Activated naive CD8-positive, alpha-beta T cell treated with anti-CD3 and anti-CD28 coated beads, Interleukin-2, amount 50 U/mL, for 16 hours (primary cell): ENCODE measurements at places on chromosomes 5 and 9.

DNA sequence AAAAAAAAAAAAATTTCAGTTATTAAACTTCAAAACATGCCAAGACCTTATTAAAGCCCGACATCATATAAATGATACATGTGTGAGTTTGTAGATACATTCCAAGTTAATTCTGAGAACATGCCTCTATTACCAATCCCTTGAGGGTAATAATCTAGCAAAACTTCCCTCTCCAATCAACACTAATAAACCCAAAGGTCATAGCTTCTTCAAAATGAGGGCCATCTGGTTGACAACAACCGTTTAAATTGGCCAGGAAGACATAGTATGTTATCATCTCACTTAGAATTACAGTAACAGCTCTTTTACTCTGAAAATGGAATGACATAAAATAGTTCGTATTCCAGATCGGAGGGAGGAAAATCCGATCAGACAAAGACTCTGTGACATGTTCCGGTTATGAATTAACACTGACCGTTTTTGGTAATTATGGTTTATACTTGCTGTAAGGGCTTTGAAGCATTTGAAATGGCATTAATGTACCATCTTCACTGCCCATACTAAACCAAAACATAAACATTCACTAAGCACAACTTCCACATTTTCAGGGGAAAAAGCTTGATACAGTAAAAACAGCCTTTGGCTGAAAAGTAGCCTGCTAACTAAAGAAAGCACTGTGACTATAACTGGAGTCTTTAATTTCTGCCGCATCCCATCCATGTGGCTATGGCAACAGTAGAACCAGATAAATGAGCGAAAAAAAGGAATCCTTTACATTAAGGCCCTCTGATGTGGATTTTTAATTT, 50.3 kb downstream of the ANKH start:
- DNase-seq = no peak

- no peak for DNase-seq
Observed at GRCh38 chr5:149816661-149817060, 86.6 kb downstream of the PPARGC1B start.

GRCh38 chr5:176578391-176578808, 29.3 kb downstream of the CDHR2 start:
- no peak for DNase-seq

DNA sequence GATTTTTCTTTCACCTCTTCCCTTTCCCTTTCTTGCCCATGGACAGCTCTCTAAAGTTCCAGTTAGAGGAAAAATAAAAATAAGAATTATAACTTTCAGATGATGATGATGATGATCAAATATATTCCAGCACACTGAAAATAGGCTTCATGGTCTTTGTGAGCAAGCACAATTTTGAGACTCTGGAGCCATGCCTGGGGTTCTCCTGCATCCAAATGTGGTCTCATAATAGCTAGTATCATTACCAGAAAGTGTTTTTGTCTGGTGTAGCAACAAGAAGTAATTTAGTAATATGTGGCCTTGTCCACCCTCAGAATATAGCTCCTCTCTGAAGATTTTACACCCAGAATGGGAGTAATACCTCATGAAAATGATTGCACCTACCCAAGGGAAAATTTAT, 150.4 kb downstream of the SNCAIP start:
- DNase-seq = no peak

- DNase-seq = no peak
Observed at GRCh38 chr5:31537851-31538250, 5.8 kb downstream of the C5orf22 start.

DNA sequence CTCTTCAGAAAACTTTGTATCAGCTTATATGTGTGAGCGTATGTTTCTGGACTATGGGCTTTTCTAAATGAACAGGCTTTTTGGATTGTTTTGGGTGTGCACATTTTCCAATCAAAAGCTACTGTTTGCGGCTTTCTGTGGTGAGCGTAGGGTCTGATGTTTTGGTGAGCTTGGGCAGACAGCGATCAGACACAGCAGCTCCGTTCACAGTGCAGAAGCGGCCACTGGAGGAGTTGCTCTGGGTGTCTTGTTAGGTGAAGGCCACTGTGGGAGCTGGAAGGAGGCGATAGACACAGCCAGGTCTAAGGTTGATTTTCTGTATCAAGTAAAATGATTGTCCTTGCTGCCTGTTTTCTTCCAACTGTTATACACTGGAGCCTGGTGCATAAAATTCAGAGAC, 11.1 kb downstream of the PRRC2B start:
- no peak for DNase-seq

- no peak for DNase-seq
Observed at GRCh38 chr9:3850098-3850497, 324.3 kb upstream of the RFX3 start.

DNA sequence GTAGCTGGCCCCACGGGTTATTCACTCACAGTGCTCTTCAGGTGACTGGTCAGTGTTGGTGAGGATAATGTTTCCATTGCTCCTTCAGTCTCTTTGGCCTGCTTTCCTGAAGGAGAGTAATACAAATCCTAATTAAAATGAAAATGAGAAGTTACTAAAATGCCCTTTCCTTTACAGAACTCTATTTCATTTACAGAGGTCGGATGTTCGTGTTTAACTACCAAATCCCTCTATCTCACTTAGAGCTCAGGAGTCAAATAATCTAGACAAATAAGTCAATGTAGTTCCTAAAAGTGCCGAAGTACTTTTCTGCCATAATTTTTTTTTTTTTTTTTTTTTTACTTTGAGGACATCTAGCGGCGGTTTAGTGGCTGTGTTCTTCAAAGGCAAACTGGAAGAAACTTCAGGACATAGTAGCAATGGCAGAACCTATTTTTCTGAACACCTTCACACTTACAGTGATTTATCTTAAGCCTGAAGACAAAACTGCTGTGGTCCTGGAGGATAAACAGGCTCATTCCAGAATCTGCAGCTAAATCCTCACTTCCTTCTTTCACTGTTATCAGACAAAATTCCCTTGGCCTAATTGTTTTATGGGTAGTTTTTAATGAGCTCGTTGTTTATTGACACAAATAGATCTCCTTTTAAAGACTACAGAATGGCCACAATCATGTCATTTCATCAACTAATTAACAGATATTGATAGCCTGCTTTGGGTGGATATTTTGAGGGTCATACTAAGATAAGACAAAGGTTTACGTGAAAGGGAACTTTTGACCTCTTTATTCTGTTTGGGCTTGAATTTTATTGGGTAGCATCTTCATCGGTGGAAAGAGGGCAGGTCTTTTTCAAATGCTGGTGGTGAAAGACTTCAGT, 207.6 kb upstream of the DMRTA1 start:
- no peak for DNase-seq

DNA sequence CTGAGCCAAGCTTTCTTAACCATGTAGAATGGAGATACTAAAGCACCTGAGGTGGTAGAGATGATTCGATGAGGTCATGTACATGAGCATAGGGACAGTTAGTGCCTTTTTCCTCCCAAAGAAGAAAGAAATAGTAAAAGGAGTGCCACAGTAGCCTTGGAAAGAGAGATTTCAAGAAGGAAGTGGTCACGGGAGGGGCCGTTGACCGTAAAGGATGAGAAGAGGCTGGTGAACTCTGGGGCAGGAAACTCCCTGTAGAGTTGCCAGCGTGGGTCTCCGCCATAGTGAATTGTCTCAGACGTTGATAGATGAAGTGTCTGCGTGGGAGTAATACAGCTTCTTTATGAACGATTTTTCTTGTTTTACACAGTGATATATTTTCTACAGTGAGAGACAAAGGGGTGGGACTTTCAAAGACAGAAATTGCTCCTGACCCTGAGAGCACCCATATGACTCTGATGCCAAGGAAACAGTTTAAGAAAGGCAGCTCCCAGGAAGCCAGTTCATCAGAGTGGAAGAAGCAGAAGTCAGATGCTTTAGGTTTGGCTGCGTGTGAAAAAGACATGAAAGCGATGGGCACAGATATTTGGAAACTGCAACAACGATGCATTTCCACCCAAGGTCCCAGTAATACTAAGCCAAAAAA, 41.3 kb downstream of the UGCG start:
- no peak for DNase-seq

- no peak for DNase-seq
Observed at GRCh38 chr5:98309785-98310598, 463.5 kb upstream of the RGMB start.

GRCh38 chr9:97572196-97572891, 60.8 kb downstream of the TSTD2 start:
- no peak for DNase-seq

DNA sequence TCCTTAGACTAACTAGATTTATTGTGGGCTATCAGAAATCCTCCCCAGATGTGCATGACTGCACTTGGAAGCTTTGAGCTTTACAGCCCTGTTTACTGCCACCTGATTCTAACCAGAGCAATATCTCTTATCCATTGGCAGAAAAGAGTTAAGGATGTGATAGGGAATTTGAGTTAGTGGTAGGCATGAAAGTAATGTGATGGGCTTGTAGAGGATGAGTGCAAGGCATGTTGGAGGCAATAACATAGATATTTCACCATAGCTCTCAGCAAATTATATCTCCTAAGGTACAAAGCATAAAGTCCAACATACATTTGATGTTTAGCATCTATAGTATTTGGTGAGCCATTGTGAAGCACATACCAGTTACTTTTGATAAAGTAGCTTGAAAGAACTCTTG, 103.8 kb downstream of the INVS start:
- no peak for DNase-seq

DNA sequence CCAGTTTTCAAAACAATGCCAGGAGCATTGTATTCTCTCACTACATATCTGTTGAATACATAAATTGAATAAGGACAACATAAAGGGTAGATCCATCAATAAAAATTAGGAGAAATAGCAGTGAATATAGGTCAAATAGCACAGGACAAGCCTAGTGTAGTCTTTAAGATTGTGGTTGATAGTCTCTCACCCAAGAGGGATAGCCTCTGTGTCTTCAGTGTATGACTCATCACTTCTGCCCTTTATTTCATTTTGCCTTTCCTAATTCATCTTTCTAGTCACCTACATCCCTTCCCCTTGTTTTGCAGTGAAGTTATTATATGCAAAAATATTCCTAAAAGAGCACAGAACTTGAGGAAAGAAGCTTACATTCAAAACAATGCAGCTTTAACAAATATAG, 335.0 kb upstream of the TUSC1 start:
- DNase-seq = no peak

GRCh38 chr5:127515693-127516440, 1.6 kb upstream of the PRRC1 start:
- DNase-seq = no peak

- DNase-seq = no peak
Observed at GRCh38 chr5:6644794-6645241, 11.6 kb downstream of the SRD5A1 start.
